ENCODE measurements at places on chromosomes 1 and 21.

GRCh38 chr1:54111624-54112023 lies 41.2 kb downstream of the CDCP2 start:
- no peaks in the 10 kb centered on the region for H3K27me3 ChIP-seq
- DNase-seq, result no peak
- H3K4me1 ChIP-seq, result no peaks in the 10 kb centered on the region
- H3K4me3 ChIP-seq, result no peak overlapping the region
- H3K36me3 ChIP-seq, result no peaks in the 10 kb centered on the region

DNA sequence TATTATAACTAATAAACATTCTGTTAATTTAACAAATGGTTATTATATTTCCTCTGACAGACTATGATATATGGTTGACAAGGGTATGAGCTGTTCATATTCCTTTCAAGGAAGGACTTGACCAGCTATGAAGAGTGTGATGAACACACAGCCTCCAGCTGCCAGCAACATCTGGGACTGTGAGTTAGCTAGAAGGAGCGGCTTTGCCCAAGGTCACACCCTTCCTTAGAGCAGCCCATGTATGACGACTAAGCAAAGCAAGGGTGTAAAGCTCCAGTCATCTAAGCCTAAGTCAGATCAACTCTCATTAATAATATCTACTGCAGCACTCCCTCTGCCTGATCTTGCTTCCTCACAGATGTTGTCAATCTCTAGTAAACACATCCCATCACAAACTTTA lies 355.4 kb downstream of the PLPP3 start:
- no peak overlapping the region for H3K27ac ChIP-seq
- H3K27me3 ChIP-seq, result no peaks in the 10 kb centered on the region
- no peak for DNase-seq
- no peak overlapping the region for H3K4me3 ChIP-seq
- H3K4me1 ChIP-seq, result no peaks in the 10 kb centered on the region

DNA sequence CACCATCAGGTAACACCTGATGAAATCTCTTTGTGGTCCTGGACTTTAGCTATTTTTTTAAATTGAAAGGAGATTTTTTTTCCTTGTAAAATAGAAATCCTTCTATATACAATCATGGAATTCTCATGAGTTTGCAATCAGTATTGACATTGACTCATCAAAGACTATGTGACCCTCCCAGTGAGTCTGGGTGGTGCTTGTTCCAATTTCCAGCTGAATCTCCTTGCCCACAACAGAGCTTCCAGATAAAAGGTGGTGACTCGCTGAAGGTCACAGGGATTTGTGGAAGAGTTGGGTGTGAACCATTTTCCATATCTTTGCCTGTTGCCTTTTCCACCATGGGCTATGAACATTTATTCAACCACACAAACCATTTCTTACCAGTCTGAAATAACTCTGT lies 486.6 kb downstream of the AJAP1 start:
- DNase-seq, result no peak
- H3K27me3 ChIP-seq, result no peaks in the 10 kb centered on the region
- H3K4me3 ChIP-seq, result no peak overlapping the region

DNA sequence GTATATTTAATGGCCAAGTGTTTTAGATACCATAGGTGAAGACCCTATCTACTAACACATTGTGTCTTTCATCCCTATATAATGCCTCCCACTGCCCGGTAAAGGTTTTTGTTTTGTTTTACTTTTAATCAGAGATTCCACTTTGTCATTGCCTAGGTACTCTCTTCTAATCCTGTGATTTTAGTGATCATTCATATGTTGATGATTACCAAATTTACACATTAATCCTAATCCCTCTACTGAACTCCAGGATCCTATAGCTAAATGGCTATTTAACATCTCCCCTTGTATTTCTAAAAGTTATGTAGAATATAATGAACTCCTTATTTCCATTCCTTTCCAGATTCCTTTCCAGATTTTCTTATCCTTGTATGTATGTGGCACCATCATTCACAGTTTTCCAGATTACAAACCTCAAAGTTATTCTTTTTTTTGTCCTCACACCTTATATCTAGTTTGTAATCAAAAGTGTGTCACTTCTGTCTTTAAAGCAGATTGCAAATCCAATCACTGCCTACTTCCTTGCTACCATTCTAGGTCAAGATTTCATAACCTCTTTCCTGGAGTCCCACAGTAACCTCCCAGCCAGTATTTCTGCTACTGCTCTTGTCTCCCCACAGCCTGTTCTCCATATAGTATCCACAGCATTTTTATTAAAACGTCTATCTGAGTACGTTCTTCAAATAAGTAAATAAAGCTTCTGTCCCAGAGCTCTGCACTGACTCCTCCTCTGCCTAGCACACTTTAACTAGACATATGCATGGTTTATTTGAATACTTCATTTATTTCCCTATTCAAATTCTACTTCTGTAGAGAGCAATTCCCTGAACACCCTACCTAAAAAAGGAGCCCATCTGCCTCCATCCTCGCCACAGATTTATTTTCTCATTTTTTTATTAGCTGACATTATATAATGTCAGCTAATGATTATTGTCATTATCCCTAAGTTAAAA lies 157.8 kb downstream of the KCNT2 start:
- no peak for DNase-seq
- no peak overlapping the region for H3K27ac ChIP-seq
- H3K27me3 ChIP-seq, result no peaks in the 10 kb centered on the region
- H3K4me3 ChIP-seq, result no peak overlapping the region
- H3K36me3 ChIP-seq, result no peaks in the 10 kb centered on the region
- H3K4me1 ChIP-seq, result no peaks in the 10 kb centered on the region

DNA sequence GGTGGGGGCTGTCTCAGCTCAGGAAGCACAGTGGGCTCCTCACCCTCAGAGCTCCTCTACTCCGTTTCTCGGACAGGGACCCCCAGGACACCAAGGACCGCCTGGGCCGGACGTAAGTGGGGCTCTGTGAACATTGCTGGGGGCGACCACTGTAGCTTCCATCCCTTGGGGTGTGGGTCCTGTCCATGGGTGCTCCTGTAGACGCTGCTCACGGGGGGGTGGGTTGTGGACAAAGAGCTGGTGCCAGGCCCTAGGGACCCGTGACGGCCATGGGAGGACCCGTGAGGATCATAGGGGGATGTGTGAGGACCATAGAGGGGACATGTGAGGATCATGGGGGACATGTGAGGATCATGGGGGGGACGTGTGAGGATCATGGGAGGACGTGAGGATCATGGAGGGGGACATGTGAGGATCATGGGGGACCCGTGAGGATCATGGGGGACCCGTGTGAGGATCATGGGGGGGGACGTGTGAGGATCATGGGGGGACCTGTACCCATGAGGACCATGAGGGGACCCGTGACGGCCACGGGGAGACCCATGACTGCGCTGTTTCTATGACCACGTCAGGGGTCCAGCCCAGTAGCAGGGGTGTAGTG lies 18.1 kb downstream of the COL6A1 start:
- H3K4me3 ChIP-seq, result no peak overlapping the region
- no peak overlapping the region for H3K27ac ChIP-seq
- no peak for DNase-seq
- H3K27me3 ChIP-seq, result no peaks in the 10 kb centered on the region

DNA sequence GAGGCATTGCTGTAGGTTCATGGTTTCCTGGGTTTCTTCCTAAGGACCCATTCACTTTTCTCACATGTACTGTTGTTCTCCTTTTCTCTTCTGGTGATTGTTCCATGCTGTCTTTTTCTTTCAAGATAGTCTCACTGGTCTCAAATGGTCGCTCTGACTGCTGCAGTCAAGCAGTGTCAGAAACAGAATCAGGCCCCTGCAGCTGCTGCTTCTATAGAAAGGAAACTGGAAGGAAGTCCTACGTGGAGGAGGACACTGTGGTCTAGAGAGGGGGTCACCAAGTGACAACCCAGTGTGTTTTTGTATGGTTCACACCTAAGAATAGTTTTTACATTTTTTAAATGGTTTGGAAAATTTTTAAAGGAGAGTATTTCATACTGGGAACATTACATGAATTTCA lies 2.4 kb downstream of the NECAP2 start:
- no peaks in the 10 kb centered on the region for H3K27me3 ChIP-seq
- H3K4me1 ChIP-seq, result peaks cover 29% of the 10 kb centered on the region
- no peak overlapping the region for H3K4me3 ChIP-seq
- peaks cover 47% of the 10 kb centered on the region for H3K36me3 ChIP-seq
- no peak overlapping the region for H3K27ac ChIP-seq
- DNase-seq, result no peak

DNA sequence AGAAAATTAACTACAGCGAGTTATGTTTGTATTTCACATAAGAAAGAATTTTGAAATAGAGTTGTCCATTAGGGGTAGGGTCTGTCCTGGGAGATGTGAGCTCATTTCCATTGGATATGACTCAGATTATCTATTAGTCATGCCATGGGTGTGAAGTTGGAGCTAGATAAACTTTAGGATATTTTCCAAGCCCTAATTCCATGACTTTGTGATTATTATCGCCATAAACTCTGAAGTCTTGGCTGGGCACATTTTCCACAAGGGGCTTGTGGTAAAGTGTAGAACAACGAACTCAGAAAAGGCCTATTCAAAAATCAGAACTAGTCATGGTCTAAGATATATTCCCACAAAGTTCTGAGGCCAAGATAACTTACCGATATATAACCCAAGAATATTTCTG lies 396.6 kb downstream of the DPYD start:
- H3K4me1 ChIP-seq, result no peaks in the 10 kb centered on the region
- no peaks in the 10 kb centered on the region for H3K27me3 ChIP-seq
- DNase-seq, result no peak
- H3K36me3 ChIP-seq, result no peaks in the 10 kb centered on the region
- no peak overlapping the region for H3K27ac ChIP-seq
- no peak overlapping the region for H3K4me3 ChIP-seq

GRCh38 chr21:42309753-42310213 lies 5.4 kb downstream of the TFF3 start:
- peak; percentile 75 for DNase-seq
- H3K27me3 ChIP-seq, result peaks cover 42% of the 10 kb centered on the region
- peaks cover 7% of the 10 kb centered on the region for H3K4me1 ChIP-seq
- H3K36me3 ChIP-seq, result no peaks in the 10 kb centered on the region
- H3K4me3 ChIP-seq, result no peak overlapping the region

- peaks cover 47% of the 10 kb centered on the region for H3K4me1 ChIP-seq
- H3K27me3 ChIP-seq, result no peaks in the 10 kb centered on the region
- H3K4me3 ChIP-seq, result peak overlapping the region; percentile 96
- peaks cover 13% of the 10 kb centered on the region for H3K36me3 ChIP-seq
- no peak overlapping the region for H3K27ac ChIP-seq
Measured at GRCh38 chr1:2525572-2525919, 850 bp downstream of the PANK4 start.

GRCh38 chr1:45299981-45300668 lies 26.6 kb upstream of the HPDL start:
- H3K4me3 ChIP-seq, result no peak overlapping the region
- DNase-seq, result peak; percentile 76
- H3K36me3 ChIP-seq, result no peaks in the 10 kb centered on the region
- no peaks in the 10 kb centered on the region for H3K27me3 ChIP-seq
- no peak overlapping the region for H3K27ac ChIP-seq

GRCh38 chr1:222105393-222105737 lies 363.5 kb upstream of the DUSP10 start:
- no peaks in the 10 kb centered on the region for H3K4me1 ChIP-seq
- H3K4me3 ChIP-seq, result no peak overlapping the region
- no peak for DNase-seq
- no peaks in the 10 kb centered on the region for H3K27me3 ChIP-seq

DNA sequence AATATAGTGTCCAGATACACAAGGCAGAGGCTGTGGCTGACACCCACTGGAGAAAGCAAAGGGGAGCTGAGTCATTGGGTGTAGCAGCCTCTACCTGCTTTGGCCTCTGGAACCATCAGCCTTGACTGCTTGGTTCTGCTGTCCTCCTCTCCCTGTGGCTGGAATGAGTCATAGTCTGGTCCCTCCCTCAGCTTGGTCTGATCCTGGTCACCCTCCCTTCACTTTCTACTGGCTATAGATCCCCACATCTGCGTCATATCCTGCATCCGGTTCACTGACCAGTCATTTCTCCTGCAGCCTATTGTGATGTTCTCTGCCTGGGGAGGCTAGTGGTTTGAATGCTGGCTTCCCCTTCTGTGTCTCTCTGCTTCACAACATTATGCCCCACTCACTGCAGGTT lies 372.8 kb upstream of the DAB1 start:
- no peak overlapping the region for H3K4me3 ChIP-seq
- DNase-seq, result no peak
- no peaks in the 10 kb centered on the region for H3K36me3 ChIP-seq
- no peaks in the 10 kb centered on the region for H3K27me3 ChIP-seq

DNA sequence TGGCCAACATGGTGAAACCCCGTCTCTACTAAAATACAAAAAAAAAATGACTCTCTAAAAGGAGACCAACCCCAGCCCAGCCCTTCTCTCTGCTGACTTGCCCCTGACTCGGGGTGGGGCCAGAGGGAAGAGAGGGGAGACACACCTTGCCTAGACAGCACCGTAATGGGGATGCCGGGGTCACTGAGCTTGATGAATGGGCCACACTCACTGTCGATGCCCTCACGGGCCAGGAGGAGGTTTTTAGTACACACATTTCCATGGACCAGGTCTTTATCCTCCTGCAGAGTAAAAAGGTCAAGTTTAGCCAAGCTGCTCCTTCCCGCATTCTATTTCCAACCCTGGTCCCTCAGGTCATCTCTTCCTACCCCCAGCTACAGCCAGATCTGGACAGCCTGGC lies 99.7 kb downstream of the RAVER2 start:
- H3K4me3 ChIP-seq, result no peak overlapping the region
- DNase-seq, result no peak
- peaks cover 15% of the 10 kb centered on the region for H3K4me1 ChIP-seq

GRCh38 chr1:232450615-232451014 lies 179.3 kb downstream of the SIPA1L2 start:
- no peak overlapping the region for H3K4me3 ChIP-seq
- no peaks in the 10 kb centered on the region for H3K4me1 ChIP-seq
- no peaks in the 10 kb centered on the region for H3K27me3 ChIP-seq
- no peak for DNase-seq

DNA sequence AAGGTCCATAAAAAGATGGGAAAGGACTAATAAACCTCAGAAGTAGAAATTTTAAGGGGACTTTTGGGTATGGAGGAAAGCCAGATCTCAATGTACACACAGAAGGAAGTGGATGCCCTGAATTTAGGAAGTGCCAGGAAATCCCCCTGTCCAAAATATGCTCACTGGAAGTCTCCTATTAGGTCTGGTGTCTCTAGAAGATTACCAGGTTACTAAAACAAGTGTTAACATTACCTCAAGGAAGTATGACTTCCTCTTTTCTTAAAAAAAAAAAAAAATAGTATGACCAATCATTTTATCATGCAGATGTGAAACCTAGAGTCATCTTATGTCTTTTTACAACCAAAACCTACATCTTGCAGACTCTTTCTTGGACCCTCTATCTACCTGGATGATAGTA lies 30.7 kb downstream of the CD58 start:
- H3K27me3 ChIP-seq, result no peaks in the 10 kb centered on the region
- H3K4me1 ChIP-seq, result peaks cover 26% of the 10 kb centered on the region
- H3K36me3 ChIP-seq, result peaks cover 23% of the 10 kb centered on the region

GRCh38 chr1:77825131-77825709 lies 45.8 kb downstream of the MIGA1 start:
- peak; percentile 26 for DNase-seq
- no peak overlapping the region for H3K4me3 ChIP-seq
- H3K27me3 ChIP-seq, result no peaks in the 10 kb centered on the region
- H3K4me1 ChIP-seq, result no peaks in the 10 kb centered on the region
- peaks cover 34% of the 10 kb centered on the region for H3K36me3 ChIP-seq
- H3K27ac ChIP-seq, result no peak overlapping the region
